ENCODE measurements at places on chromosomes 7 and 10.

- DNase-seq, result no peak
Observed at GRCh38 chr7:114554781-114555537, 140.3 kb downstream of the FOXP2 start.

DNA sequence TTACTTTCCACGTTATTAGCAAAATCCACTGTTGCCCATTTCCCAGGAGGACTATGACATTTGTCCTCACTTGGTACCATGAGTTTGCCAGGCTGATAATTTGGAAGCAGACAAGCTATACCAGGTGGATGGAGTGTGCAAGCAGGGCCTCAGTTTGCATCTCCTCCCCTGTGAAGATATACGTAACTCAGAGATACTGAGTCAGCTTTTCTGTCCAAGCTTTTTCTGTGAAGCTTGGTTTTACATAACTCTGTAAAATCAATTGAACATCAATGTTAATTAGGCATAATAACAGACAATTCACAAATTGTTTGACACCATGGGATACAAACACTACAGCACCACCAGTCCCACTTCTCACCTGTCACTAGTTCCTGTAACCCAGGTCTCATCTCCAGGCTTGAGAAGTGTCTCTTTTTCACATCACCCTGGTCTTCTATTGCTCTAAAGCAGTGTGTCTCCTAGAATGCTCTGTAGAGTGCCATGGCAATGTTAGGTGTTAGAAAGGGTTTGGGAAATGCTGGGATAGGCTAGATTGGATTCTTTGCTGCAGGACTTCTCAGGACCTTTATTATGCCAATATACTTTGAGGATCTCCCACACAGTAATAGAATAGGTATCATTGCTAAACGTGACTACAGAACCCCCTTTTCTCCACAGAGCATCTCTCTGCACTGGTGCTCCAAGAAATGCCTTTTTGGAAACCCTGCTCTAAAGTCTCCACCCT is 13.7 kb downstream of the FFAR4 start:
- no peak for DNase-seq

DNA sequence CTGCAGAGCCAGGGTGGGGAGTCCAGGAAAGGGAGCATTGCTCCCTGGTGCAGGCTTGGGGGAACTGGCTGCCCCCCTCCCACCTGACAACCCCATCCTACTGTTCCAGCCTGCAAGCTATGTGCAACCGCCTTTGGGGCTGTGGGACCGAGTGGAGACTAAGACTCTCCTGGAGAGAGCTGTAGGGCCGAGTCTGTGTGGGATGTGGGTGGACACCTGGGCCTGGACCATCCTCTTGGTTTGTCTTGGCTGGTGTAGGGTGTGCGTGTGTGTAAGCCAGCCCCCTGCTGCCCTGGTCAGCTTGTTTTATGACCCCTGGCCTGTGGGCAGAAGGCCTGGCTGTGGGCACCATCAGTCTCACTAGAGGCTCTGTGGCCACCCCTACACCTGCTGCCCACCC is 1.6 kb upstream of the RAMP3 start:
- no peak for DNase-seq

GRCh38 chr7:91043924-91044645 is 220.1 kb upstream of the FZD1 start:
- DNase-seq, result no peak

- no peak for DNase-seq
Observed at GRCh38 chr10:69636273-69636575, 6.2 kb downstream of the FAM241B start.

DNA sequence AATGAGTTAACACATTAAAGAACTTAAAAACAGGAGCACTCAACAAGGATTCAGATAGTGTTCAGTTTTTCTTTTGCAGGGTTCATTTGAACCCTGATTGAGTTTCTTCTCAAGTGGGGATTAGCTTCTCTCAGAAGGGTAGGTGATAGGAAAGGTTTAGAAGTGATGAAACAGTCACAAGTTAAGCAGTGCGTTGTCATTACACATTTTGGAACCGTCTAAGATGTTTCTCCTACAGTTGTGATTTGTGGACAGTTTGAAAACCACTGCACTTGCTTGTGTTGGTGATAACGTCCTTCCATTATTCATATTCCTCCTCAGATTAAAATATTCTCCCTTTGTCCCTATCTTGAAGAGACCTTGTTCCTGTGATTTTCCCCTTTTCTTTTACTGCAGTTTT is 2.7 kb downstream of the STMP1 start:
- DNase-seq, result no peak

DNA sequence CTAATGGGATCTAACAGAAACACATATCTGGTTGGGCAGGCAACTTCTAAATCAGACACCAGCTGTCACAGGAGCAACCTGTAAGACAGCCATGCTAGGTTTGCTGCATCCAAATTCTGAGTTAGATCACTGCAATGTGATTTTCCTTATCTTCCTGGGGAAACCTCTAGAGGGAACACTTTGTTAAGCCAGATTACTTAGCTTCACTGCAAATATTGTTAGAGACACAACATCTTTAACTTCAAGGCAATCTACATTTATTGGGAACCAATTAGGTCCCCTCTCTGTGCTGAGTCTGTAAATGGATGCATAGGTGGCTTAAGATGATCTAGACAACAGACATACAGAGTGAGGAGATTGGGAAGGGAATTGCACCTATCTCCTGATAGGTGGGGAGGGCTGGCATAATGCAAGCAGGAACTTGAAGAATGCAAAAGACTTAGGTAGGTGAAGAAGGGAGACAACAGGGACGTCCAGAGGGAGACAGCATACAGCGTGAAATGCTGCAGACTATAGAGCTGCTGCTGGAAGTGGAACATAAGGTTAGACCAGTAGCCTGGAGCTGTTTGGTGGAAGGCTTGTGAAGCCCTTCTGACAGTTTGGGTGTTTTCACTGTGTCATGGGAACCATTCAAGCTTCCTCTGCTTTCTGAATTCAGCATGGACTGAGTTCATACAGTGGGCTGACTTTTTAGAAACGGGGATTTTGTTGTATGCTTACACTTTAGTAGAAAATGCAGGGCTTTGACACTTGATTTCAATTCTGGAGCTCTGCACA is 109.8 kb upstream of the ELMO1 start:
- no peak for DNase-seq

DNA sequence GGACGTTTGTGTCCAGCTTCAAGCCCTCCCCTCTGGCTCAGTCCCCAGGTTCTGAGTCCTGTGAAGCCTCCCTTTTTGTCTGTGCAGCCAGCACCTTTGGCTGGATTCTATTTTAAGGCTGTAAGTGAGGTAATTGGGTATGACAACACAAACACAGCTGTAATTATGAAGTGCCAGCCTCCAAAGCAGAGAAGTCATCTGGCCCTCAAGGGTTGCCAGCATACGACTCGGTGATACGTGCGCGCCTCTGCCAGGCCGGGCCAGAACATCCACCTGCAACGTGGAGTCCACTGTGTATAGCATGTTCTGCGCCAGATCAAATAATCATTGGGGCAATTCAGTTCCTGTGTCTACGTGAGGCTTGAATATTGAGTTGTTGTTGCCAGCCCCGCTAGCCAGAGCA is 6.7 kb upstream of the FAM180A start:
- DNase-seq, result no peak

- no peak for DNase-seq
Observed at GRCh38 chr7:41967156-41967555, 264.3 kb upstream of the INHBA start.

DNA sequence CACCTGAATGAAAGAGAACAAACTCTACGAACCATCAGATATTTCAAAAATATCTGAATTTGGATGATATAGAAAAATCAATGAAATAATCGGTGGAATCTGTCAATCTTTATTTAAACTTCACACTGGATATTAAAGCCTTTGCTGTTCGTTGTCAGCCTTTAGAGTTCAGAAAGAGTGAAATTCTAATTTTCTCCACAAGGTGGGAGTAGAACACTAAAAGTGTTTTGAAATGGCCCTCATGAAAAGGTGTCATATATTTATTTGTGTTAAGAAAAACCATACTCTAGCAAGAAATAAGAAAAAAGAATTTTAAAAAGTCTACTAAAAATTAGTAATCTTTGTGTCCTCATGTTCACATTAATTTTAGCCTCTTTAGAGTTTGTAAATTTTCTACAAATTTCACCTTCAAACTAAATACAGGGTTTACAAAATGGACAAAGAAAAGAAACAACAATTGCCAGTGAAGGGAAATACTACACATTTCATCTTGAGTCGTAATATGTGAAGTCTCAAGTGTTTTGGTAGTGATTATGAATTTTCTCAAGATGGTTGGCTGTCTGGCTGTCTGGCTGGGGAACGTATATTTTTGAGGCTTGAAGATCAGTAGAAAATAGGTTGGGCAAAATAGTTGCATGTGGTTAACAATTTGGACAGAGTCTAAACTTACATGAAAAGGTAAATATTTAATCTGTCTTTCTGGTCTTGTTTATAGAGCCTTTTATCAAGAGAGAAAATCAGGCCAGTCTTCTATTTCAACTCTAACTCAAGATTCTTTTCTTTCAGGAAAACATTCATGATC is 43.7 kb downstream of the DNAJB9 start:
- DNase-seq, result no peak

- no peak for DNase-seq
Observed at GRCh38 chr10:120415709-120416330, 41.2 kb upstream of the PLPP4 start.

DNA sequence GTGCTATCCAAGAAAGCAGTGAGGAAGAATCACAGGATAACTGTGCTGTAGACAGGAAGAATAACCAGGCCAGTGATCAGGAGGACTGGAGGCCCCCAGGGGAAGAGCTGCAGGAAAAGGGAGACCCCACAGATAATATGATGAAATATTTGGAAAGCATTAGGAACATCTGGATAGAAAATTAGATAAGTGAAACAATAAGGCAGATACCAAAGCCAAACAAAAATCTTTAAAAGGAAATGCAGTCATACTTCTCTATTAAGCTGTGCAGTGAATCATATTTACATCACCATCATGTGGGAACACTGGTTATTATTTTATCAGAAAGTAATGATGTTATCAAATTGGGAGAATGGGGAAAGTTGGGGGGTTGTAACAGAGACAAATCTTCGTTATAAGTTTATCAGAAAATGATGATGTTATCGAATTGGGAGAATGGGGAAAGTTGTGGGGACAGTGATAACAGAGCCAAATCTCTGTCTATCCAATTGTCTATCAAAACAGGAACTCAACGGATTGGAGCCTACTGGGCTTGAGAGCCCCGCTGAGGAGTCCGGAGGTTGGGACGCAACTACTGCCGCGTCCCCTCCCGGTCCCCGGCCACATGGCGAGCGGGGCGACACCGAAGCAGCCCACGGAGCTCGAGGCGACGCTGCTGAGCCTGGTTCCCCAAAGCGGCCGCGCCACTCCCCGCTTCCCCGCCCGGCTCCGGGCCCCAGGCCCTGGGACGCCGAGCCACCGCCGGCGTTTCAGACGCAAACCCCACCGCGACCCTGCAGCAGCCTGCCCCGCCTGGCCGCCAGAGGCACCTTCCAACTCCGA is 14.0 kb upstream of the RALA start:
- DNase-seq, result no peak

- no peak for DNase-seq
Observed at GRCh38 chr7:97006816-97007582, 1.6 kb downstream of the DLX6 start.

DNA sequence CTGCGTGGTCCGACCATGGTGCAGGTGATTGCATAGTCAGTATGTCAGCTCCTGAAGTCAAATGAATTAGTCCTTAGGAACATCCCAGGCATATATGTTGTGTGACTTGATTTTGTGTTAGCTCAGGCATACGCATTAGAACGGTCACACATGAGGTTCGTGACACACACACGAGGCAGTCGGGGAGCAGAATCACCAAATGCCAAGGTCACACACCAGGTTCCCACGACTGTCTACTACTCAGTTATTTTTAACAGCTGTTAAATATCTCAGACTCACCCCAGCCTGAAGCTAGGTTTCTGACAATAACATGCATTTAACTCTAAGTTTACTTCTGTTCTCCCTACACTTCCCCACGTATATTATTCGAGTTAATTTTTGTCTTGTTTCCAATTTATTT is 54.8 kb downstream of the DYNC2I1 start:
- DNase-seq, result no peak

DNA sequence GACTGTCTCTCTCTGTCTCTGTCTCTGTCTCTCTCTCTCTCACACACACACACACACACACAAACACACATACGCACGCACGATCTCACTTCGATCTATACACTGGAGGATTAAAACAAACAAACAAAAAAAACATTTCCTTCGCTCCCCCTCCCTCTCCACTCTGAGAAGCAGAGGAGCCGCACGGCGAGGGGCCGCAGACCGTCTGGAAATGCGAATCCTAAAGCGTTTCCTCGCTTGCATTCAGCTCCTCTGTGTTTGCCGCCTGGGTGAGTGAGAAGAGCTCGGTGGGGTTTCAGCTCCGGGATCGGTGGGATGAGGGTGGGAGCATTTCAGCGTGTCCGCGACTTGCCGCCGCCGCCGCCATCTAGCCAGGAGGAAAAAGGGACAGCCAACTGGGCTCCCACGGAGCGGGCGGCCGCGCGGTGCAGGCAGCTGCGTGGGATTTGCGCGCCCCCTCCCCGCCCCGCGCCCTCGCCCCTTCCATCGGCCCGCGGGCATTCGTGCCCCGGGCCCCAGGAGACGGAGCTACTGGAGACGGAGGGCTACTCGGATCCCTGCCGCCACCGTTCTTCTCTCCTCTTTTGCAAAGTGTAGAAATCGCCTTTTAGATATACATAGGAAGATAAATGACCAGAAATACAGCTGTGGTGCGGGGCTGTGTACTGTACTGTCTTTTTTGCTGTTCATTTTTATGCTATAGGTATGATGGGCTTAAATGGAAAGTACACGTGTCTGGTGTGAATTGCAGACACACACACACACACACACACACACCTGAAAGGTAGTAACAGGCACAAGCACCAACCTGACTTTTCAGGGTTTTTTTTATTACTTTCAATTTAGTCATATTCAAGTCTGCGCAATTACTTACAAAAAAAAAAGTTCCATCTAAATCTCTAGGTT is 581 bp downstream of the PTPRZ1 start:
- DNase-seq, result no peak

DNA sequence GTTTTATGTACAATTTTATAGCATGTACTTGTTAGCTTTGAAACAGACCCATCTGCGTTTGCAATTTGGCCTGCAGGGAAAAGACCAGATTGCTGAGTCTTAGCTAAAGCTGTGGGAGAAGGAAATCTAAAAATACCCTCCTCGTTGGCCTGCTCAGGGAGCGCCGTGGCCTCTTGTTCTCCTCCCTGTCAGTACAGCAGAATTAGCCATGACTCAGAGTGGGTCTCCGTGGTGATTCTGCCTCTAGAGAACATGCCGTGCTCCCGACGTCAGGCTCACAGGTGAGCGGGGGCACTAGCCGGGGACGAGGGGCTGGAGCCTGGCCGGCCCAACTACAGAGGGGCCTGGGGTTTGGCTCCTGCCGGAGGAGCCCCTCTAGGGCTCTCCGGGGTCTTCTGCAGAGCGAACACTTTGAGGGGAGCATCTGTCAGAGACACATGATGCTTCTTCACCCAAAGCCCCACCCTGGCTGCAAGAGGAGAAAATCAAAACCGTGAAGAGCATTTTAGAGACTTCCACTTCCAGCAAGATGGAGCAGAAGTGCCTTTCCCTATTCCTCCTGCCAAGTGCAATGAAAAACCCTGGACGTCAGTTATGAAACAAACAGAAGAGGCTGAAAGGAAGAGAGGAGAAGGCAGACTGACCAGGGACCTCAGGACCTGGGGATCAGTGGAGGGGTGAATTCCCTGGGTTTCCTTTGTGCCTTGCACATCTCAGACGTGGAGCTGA is 98.9 kb downstream of the LHPP start:
- DNase-seq, result no peak

GRCh38 chr10:91589658-91590035 is 43.2 kb downstream of the PPP1R3C start:
- no peak for DNase-seq

- DNase-seq, result no peak
Observed at GRCh38 chr7:36360244-36360643, 29.4 kb upstream of the ANLN start.

- no peak for DNase-seq
Observed at GRCh38 chr10:104259999-104260774, 5.5 kb downstream of the GSTO1 start.

- DNase-seq, result no peak
Observed at GRCh38 chr10:1737222-1738061, at the start of gene ADARB2. Gene ADARB2, minus strand, starts transcription at chr10:1737525.
